ENCODE measurements at places on chromosomes 2 and 18.
A peak's percentile ranks its signal among the peaks of the same experiment; 100 is the strongest.

DNA sequence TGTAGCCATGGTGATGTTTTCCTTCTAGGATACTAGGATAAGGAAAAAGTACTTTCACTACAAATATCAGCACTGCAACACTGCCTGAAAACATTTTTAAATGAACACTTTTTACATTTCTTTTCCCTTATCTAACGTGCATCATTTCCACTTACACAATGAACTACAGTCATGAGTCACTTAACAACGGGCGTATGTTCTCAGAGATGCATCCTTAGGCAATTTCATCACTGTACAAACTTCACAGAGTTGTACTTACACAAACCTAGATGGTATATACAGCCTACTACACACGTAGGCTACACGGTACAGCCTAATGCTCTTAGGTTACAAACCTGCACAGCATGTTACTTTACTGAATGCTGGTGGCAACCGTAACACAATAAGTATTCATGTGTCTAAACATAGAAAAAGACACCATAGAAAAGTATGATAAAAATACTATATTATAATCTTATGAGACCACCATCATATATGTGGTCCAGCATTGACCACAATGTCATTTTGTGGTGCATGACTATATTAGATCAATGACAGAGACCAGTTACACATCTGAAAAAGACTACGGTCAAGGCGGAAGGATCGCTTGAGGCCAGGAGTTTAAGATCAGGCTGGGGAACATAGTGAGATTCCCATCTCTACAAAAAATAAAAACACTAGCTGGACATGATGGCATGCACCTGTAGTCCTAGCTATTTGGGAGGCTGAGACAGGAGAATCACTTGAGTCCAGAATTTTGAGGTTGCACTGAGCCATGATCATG lies 39.8 kb downstream of the WDR33 start:
- peaks cover 12% of the 10 kb centered on the region for H3K4me1 ChIP-seq
- peaks cover 57% of the 10 kb centered on the region for H3K36me3 ChIP-seq
- ATAC-seq: peak; percentile 19
- H3K27me3 ChIP-seq: no peaks in the 10 kb centered on the region
- no peak overlapping the region for H3K4me3 ChIP-seq

DNA sequence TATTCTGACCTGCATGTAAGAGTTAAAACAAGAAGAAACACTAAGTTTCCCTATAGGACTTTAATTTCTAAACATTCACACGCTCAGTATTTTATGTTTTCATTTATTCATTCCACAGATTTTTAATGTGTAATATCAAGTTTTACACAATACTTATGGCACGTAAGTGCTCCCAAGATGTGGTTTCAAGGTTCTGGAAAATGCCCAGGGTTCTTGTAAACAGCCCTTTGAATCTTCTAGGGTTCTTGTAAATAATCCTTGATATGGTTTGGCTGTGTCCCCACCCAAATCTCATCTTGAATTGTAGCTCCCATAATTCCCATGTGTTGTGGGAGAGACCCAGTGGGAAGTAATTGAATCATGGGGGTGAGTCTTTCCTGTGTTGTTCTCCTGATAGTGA lies 383.0 kb downstream of the TXNL1 start:
- H3K4me3 ChIP-seq: no peak overlapping the region
- H3K36me3 ChIP-seq: no peaks in the 10 kb centered on the region
- no peak overlapping the region for H3K27ac ChIP-seq
- peaks cover 3% of the 10 kb centered on the region for H3K27me3 ChIP-seq
- ATAC-seq: no peak

- ATAC-seq: no peak
- H3K36me3 ChIP-seq: no peaks in the 10 kb centered on the region
- no peaks in the 10 kb centered on the region for H3K27me3 ChIP-seq
- no peaks in the 10 kb centered on the region for H3K4me1 ChIP-seq
- no peak overlapping the region for H3K27ac ChIP-seq
These were observed 221.7 kb downstream of the HAUS1 start for GRCh38 chr18:46325895-46326294.

DNA sequence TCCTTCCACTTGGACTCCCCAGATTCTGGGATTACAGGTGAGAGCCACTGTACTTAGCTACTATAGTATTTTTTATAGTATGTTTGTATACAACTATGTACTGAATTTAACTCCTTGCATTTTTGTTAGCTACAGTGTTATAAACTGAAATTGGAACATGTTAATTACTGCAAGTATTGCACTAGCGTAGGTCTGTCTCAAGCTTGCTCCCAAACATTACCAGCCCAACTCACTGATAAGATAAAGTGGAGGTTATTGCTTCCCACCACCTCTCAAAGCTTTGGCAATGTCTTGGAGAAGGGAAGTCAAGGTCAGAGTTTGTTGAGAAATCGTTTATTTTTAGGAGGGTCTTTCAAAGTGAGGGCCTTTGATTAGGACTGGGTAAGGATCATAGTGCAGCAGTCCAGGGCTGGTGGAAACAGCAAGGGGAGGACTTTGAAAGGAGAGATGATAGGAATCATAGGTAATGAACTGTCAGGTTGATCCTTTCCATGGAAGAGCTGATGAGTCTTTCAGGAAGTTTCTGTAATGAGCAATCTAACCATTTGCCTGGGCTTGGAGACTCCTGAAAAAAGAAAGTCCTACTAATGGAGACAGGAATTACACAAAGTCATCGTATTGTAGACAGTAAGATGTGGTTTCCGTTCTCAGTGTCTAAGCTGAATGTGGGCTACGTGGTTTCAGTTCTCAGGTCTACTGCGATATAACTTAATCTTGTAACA lies 257.1 kb downstream of the MYO3B start:
- H3K27me3 ChIP-seq: peaks cover 3% of the 10 kb centered on the region
- H3K4me1 ChIP-seq: peaks cover 12% of the 10 kb centered on the region
- peak overlapping the region; percentile 54 for H3K4me3 ChIP-seq
- H3K27ac ChIP-seq: no peak overlapping the region

DNA sequence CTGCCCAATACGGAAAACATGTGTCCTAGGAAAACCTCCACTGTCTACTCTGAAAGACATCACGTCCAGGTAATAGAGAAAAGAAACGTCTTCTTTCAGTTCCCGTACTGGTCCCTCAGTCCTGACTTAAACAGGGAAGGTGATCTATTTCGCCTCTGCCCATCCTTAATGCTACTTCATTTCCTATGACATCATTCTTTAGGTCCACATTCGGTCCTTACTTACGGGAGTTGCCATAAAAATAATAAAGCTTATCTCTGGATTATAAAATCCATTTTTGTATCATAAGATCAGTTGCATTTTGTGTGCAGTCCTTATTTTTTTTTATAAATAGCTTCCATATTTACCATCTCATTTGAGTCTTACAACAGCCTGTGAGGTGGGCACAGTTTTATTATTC lies 3.7 kb downstream of the TGFA start:
- H3K4me1 ChIP-seq: peaks cover 9% of the 10 kb centered on the region
- H3K36me3 ChIP-seq: no peaks in the 10 kb centered on the region
- no peak overlapping the region for H3K4me3 ChIP-seq
- no peak overlapping the region for H3K27ac ChIP-seq

- H3K27ac ChIP-seq: peak overlapping the region; percentile 91
- no peaks in the 10 kb centered on the region for H3K27me3 ChIP-seq
- H3K4me3 ChIP-seq: peak overlapping the region; percentile 73
- ATAC-seq: peak; percentile 71
These were observed 174.0 kb downstream of the TGIF1 start for GRCh38 chr18:3623769-3624545.

GRCh38 chr2:23385351-23385747 lies 370 bp downstream of the KLHL29 start:
- peak; percentile 43 for ATAC-seq
- peaks cover 6% of the 10 kb centered on the region for H3K36me3 ChIP-seq
- no peak overlapping the region for H3K27ac ChIP-seq
- H3K27me3 ChIP-seq: peaks cover 63% of the 10 kb centered on the region
- H3K4me1 ChIP-seq: peaks cover 21% of the 10 kb centered on the region

DNA sequence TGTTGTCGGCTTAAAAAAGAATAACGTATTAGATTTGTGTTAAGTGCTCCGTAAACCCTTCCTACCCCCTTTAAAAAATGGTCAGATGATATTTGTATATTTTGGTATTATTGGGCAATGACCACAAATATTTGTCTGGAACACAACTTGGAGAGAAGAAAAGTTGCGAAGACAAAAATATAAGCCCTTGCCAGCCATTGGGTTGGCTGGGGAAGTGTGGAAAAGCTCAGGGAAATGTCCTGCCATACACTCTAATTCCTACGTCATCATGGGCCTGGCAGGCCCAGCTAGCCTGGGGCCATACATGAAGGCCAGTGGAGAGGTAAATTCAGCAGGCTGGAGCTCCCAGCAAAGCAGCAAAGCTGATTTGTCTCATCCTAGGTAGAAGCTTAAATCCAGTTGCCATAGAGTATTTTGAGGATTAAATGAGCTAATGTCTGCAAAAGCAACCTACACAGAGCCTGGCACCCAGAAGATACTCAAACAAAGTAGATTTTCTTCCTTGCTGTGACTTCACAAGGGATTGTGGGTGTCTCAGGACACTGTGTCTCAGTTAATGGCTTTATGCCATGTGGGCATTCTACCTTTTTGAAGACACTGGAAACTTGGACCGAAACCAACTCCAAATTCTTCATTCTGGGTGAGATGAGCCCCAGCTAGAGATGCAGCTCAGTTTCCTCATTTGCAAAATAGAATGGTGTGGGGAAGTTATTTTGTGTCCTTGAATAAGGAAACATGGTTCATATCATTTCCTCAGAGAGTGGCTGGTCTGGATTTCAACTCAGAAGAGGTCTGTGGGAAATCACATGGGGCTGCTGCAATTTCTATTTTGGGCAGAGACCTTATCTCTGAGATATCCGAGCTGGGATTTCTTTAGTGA lies 87.9 kb upstream of the MAP4K3 start:
- no peaks in the 10 kb centered on the region for H3K27me3 ChIP-seq
- no peak for ATAC-seq
- H3K36me3 ChIP-seq: no peaks in the 10 kb centered on the region
- H3K4me3 ChIP-seq: no peak overlapping the region
- no peaks in the 10 kb centered on the region for H3K4me1 ChIP-seq

GRCh38 chr18:8706791-8707555 lies 1.6 kb downstream of the MTCL1 start:
- peak overlapping the region; percentile 48 for H3K27ac ChIP-seq
- H3K36me3 ChIP-seq: peaks cover 5% of the 10 kb centered on the region
- peaks cover 32% of the 10 kb centered on the region for H3K27me3 ChIP-seq

DNA sequence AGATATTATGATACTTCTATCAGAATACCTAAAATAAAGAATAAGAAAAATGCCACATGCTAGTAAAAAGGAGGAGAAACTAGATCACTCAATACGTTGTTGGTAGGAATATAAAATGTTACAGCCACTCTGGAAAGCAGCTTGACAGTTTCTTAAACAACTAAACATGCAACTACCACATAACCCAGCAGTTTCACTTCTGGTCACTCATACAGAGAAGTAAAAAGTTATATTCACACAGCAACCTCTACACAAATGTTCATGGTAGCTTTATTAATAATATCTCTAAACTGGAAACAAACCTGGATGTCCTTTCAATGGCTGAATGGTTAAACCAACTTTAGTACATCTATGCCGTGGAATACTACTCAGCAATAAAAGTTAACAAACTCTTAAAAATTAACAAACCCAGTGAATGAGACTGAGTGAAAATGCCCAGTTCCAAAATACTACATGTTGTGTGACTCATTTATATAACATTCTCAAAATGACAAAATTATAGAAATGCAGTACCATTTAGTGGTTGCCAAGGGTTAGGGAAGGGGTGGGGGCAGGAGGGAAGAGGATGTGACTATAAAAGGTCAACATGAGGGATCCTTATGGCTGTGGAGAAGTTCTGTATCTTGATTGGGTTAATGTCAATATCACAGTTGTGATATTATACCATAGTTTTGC lies 124.1 kb downstream of the MMADHC start:
- no peak overlapping the region for H3K4me3 ChIP-seq
- no peak overlapping the region for H3K27ac ChIP-seq
- peak; percentile 81 for ATAC-seq
- peaks cover 9% of the 10 kb centered on the region for H3K27me3 ChIP-seq
- no peaks in the 10 kb centered on the region for H3K4me1 ChIP-seq

GRCh38 chr2:61750624-61751023 lies 103.2 kb downstream of the FAM161A start:
- peaks cover 3% of the 10 kb centered on the region for H3K27me3 ChIP-seq
- no peak for ATAC-seq
- H3K36me3 ChIP-seq: no peaks in the 10 kb centered on the region

DNA sequence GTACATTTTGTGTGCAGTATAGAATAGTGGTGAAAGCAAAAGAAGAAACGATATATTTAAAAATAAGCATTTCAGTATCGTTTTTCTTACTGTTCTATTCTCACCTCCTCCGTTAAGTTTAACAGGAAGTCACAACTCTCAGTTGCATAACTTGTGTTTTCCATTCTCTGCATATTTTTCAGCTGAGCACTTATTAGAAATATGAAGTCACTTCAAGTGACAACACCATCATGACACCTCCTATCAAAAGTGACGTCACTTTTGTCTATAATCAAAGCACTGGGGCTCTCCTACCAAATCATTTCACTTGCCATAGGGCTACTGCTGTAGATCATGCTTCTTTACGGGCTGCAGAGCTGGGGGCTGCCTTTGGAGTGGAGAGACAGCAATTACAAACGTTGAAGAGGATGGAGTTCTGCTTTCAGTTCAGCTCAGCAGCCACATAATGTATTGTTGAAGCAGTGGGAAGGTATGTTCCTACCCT lies 36.3 kb downstream of the STAT4 start:
- H3K4me1 ChIP-seq: peaks cover 56% of the 10 kb centered on the region
- ATAC-seq: peak; percentile 18
- peak overlapping the region; percentile 73 for H3K4me3 ChIP-seq
- peak overlapping the region; percentile 91 for H3K27ac ChIP-seq
- peaks cover 75% of the 10 kb centered on the region for H3K36me3 ChIP-seq

DNA sequence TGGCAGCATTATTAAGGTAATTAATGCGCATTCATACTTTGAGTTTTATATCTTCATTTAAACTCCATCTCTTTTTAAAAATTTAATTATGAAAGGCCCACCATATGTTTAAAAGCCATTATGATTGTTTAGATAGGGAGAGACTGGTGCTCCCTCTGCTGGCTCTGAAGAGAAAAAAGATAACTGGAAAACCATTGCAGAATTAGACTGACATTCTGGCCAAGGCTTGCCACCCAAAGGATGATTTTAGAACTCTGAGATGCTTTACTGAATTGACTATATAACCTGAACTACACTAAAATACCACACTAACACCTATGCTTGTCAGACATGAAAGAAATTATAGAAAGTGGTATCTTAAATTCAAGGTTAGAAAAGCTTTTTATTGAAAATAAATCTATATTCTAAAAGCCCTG lies 127.6 kb upstream of the SPOPL start:
- H3K4me1 ChIP-seq: no peaks in the 10 kb centered on the region
- no peak overlapping the region for H3K4me3 ChIP-seq
- no peaks in the 10 kb centered on the region for H3K27me3 ChIP-seq
- H3K27ac ChIP-seq: no peak overlapping the region
- ATAC-seq: no peak

- no peaks in the 10 kb centered on the region for H3K27me3 ChIP-seq
- no peak overlapping the region for H3K4me3 ChIP-seq
- peaks cover 22% of the 10 kb centered on the region for H3K36me3 ChIP-seq
- ATAC-seq: no peak
These were observed 8.6 kb downstream of the DNAJB2 start for GRCh38 chr2:219287580-219288265.
